ENCODE measurements at places on chromosomes 11 and 22.

DNA sequence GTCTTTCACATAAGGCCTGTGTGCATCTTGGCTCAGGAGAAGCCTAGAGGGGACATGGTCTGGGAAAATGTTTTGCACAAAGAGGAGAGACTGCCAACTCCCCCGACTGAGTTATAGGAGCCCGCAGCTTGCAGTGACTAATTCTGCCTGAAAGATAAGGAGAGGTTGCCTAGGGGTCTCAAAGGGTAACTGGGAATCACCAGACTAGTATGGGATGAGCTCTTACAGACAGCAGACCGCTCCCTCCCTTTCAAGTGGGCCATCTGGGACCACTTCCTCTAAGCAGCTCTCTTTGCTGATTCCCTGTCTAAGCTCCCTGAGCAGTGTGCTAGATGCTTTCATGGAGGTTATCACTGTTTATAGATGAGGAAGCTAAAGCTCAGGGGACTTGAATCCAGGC, 105.1 kb downstream of the TENM4 start:
- no peak for DNase-seq

DNA sequence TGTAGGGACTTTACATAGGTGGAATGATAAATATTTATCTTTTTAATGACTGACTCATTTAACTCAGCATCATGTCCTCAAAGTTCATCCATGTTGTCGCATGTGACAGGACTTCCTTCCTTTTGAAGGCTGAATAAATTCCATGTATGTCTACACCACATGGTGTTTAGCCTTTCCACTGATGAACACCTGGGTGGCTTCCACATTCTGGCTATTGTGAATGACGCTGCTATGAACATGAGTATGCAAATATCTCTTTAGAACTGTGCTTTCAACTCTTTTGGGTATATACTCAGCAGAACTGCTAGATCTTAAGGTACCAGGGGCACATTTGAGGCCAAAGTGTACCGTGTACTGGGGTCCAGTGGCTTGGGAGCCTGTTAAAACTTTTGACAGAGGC, 24.1 kb downstream of the LARGE1 start:
- DNase-seq, result no peak

DNA sequence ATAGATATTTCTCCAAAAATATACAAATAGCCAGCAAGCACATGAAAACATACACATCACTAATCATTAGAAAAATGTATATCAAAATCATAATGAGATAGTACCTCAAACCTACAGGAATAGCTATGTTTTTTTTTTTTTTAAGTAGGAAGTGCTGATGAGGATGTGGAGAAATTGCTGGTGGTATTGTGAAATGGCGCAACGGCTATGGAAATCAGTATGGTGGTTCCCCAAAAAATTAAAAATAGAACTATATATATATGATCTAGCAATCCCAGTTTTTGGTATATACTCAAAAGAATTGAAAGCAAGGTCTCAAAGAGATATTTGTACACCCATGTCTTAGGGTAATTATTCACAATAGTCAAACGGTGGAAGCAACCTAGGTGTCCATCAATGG, 46.0 kb upstream of the HIPK3 start:
- no peak for DNase-seq

GRCh38 chr11:46391186-46391577, 394 bp downstream of the CHRM4 start:
- peak; percentile 38 for DNase-seq

Measured in DMS53 (cell line).